Endothelial cell of coronary artery (primary cell): ENCODE measurements at places on chromosomes 5 and 9. TPM values are rescaled to one million over a fixed set of nuclear protein-coding genes. Genes with fewer than 3 reads are reported as not detected.

The PCDHB8 gene
- 0.18 and 0.94 TPM in 2 replicates for total RNA-seq

The KCTD16 gene
- total RNA-seq: 0.27 and 1.3 TPM in 2 replicates

The CAMLG gene
- 37.5 and 52.8 TPM in 2 replicates for total RNA-seq

The SLC36A3 gene
- not detected in 2 replicates for total RNA-seq

The S100Z gene
- not detected in 2 replicates for total RNA-seq

The LNPEP gene
- 23.2 and 30.6 TPM in 2 replicates for total RNA-seq

The SHISAL2B gene
- total RNA-seq: not detected in 2 replicates

The PCDHAC2 gene
- total RNA-seq: 0.09 and 2.4 TPM in 2 replicates

The SPINK4 gene
- total RNA-seq: not detected in 2 replicates

The SLC6A18 gene
- not detected in 2 replicates for total RNA-seq

The EFNA5 gene
- total RNA-seq: 7.6 and 11.3 TPM in 2 replicates

The MAP3K1 gene
- total RNA-seq: 7.6 and 12.7 TPM in 2 replicates
